ENCODE measurements at places on chromosomes 12 and 14.

DNA sequence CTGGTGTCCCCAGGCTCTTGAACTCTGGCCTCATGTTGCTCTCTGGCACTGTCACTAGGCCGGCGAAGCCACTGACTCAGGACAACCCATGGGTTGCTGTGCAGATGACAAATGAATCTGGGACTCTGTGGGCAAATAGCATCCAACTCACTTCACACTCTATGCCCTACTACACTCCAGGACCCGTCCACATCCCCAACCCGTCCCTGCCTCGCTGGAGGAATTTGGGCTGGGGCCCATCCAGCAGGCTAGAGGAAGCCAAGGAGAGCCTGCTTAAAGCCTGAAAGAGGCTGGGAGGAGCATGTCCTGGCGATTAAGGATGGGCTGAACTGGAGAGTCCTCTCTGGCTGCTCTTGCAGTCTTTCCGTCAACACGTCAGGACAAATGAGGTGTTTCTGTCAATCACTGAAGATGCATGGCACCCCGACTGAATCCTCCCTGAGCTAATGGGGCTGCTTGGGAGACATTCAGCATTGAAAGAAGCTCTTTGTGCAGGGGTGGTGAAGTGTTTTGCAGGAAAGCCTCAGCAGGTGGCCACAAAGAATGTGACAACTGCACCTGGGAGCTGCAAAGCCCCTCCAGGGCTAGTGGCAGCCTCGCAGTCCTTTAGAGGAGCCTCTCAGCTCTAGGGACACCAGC lies 71.7 kb downstream of the ANO2 start:
- DNase-seq = no peak

DNA sequence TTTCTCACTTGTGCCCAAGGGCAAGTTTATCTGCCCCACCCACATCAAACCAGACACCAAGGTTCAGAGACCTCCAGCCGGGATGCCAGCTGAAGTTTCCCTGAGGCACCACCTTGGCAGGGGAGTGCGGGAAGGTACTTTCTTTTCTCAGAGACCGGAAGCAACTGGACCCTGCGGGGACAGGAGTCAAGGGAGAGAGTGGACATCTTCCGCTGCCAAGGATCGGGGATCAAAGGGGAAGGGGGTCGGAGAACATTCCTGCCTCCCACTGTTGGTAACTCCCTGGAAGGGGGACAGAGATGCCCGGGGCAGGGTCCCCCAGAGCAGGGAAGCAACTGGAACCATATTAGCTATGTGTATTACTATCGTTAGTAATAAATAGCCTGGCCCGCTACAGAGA lies 161.8 kb downstream of the DICER1 start:
- no peak for DNase-seq

- peak; percentile 24 for DNase-seq
Observed at GRCh38 chr14:53306911-53307310, 153.8 kb upstream of the DDHD1 start.

DNA sequence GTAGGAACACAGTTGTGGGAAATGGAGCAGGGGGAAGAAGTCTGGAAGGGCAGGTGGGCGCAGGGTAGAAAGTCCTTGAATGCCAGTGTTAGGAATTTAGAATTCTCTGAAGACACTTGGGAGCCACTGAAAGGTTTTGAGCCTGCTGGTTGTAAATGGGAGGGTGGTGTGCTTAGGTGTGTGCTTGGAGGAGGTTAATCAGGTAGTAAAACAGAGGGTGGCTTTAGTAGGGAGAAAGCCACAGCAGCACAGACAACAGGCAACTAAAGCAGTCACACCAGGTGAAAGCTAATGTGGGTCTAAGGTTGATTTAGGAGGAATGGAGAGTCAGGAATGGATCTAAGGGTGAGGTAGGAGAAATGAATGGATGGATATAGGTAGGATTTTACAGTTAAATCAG lies 385.0 kb downstream of the ZFP36L1 start:
- DNase-seq = no peak

DNA sequence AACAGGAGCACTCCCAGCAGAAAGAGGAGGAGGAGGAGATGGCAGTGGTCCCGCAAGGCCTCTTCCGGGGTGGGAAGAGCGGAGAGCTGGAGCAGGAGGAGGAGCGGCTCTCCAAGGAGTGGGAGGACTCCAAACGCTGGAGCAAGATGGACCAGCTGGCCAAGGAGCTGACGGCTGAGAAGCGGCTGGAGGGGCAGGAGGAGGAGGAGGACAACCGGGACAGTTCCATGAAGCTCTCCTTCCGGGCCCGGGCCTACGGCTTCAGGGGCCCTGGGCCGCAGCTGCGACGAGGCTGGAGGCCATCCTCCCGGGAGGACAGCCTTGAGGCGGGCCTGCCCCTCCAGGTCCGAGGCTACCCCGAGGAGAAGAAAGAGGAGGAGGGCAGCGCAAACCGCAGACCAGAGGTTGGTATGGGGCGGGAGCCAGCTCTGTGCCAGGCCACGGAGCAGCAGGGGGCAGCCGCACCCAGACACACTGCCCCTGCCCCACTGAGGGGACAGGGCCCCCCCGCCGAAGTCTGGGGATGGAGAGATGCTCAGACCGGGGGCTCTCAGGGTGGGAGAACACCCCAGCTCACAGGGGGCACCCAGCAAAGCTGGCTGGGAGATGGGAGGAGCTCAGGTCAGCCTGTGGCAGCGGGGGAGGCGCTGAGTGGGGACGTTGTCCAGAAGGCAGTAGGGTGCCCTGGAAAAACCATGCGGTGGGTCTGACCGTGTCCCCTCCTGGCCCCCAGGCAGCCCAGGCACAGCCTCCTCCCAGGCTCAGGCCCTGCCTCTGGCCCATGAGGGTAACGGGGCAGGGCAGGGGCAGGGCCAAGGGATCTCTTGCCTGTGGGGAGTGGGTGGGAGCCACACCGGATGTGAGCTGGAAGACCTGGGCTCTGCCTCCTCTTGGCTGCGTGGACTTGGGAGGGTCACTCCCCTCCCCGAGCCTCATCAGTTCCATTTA lies 9.8 kb downstream of the CHGA start:
- no peak for DNase-seq

GRCh38 chr14:104395941-104396681 lies 183.5 kb upstream of the C14orf180 start:
- no peak for DNase-seq

DNA sequence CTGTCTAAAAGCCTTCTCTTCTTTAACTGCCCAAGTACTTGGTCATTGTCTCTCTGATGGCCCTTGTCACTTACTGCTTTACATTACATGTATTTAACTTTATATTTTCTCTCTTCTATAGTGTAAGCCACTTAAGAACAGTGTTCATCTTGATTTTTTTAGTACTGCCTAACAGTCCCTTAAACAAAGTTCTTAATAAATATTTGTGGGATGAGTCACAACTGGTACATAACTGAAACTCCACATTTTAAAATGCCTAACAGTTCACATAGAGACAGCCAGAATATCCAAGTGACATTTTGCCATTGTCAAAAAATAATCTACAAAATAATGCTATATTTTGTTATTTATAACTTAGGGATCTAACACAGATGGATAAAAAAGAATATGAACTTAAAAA lies 146.6 kb downstream of the STXBP6 start:
- no peak for DNase-seq

DNA sequence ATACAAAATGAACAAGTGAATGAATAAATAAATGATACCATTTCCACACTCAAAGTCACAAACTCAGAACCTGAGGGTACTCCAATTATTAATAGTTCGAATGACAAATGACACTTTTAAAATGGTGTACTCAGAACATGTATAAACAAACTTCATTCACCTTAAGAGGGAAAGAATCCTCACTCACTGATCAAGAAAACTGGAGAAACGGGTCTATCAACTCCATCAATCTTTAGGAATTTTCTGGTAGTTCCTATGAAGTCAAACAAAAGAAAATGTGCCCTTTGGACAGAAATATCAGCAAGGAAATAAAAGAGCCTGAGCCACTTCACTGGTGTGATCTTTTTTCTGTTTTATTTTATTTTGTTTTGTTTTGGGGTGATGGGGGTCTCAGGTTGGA lies 5.2 kb upstream of the NRDE2 start:
- no peak for DNase-seq

- no peak for DNase-seq
Observed at GRCh38 chr14:61841145-61841544, 78.9 kb downstream of the SNAPC1 start.

DNA sequence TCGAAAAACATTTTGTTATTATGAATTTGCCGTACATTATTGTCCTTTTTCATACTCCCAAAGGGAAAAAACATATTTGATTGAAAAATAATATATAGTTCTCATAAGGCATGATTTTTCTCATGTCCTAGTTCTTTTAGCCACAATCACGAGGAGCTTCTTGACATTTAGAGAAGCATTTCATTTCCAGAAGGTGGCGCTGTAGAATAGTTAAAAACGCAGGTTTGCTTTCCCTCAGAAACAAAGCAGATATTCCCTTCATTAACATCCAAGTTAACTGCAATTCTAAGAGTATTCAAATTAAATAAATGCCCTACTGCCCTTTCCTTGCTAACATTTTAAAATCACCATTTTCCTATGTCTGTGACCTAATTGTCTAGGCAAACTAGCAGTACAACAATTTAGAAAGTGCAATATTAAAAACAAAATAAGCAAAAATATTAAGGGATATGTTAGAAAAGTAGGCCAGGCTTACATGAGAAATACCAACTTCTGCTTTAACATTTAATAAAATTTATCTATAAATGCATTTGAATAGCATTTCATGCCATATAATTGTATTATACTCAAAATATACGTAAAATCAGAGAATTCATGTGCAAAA lies 10.9 kb upstream of the PIK3C2G start:
- peak; percentile 79 for DNase-seq

DNA sequence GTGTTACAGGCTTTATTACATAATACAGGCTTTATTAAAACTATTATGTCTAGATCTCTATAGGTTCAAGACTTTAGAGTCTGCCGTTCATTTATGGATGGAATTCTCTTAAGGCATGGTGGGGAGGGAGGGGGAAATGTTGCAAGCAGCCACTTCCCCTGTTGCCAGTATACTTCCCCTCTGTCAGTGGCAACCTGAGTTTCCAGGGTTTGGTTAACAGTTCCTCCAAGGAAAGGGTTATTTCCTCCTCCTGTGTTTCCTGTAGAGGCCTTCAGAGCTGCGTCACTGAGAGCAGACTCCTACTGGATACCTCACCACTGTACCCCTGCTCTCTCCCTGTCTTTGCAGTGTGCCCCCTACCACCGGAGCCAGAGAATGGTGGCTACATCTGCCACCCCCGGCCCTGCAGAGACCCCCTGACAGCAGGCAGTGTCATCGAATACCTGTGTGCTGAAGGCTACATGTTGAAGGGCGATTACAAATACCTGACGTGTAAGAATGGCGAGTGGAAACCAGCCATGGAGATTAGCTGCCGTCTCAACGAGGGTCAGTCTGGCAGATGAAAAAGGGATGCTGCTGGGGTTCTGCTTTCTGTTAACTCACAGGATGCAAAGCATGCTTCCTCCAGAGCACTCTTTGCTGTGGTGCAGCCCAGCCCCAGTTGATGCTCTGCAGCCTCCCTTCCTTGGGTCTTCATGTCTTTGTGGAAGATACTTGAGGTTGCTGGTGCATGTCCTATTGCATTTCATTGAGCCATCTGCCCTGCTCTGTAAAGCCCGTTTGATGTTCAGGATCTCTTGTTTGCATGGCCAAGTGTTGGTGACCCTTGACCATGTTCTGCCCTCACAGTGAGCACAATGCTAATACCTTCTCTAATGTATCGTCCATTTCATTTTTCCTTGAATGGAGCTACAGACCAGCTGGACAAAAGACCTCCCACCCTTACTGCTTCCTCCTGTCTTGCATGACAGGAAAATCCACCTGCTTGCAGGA lies 63.6 kb upstream of the SRSF5 start:
- peak; percentile 72 for DNase-seq

GRCh38 chr12:60849723-60850122 lies 1253.9 kb downstream of the SLC16A7 start:
- DNase-seq = no peak

- DNase-seq = no peak
Observed at GRCh38 chr14:91837076-91837475, 30.3 kb downstream of the TC2N start.

DNA sequence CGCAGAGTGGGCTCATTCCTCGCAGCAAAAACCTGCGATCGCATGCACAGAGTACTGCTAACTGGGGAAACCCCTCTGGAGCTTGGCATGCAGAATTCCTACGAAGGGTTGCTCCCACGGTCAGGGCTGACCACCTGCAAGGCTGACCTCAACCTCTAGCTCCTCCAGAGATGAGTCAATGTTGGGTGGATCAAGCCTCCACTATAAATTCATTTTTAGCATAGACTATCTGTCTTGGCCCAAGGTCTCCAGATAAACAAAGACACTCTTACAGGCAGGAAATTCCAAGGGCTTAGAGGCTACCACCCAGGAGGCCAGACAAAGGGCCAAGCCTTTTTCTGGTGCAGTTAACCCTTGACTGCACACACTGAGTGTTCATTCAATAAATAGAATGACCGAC lies 296.5 kb downstream of the TMEM132D start:
- no peak for DNase-seq

DNA sequence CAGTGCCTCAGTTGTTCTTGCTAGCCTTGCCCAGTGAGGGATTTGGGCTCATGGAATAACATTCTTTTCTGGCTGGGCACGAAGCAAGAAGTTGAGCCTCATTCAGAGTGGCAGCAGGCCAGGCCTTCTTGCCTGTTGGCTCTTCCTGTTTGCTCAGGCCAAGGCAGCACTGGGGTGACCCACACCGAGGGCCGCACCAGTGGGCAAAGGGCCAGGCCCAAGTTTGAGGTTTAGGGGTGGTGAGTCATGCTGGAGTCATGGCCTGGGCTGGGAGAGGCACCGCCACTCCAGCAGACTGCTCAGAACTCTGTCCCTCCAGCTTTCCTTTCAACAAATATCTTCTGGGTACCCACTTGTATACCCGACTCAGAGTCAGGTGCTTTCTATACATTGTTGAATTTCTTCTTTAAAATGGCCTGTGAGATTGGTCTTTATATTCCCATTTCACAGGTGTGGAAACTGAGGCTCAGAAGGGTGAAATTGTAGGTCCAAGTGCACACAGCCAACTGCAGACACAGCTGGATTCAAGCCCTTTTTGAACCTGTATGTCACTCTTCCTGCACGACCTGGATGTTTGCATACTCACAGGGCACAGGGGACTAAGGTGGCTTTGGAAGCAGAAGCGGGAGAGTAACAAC lies 279.4 kb downstream of the FOXN3 start:
- DNase-seq = peak; percentile 74

- no peak for DNase-seq
Observed at GRCh38 chr12:98817742-98818141, 172.7 kb downstream of the APAF1 start.

DNA sequence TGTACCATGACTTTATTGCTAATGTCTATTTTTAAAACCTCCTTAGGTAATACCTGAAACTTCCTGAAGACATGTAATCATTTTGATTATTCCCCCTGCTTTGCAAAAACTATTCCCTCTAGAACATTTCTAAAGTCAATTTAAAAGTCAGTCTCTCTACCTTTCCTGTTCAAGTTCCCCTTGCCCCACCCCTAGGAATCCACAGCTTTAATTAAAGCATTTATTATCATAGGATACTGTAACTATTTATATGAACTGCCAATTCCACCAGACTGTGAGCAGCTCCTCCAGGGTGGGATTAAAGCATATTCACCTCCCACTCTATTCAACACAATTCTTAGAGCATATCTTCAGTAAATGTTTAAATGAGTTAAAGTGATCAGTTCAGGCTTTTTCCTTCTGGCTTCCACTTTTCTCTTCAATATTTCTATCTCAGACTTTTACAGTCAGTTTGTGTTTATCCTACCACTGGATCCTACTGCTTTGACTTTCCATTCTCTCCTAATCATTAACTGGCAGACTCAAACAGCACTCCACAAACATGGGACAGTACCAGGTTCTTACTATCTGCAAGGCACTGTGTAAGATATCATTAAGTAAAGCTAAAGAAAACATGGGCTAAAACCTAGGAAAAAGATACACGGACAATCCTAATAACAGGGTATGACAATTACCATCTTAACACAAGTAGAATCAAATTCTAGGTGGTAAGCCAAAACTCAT lies 39.1 kb downstream of the PTPN21 start:
- DNase-seq = no peak
